ENCODE measurements at places on chromosomes 12 and 14.

GRCh38 chr14:98114122-98114895 is 1157.7 kb downstream of the BCL11B start:
- no peak for DNase-seq

DNA sequence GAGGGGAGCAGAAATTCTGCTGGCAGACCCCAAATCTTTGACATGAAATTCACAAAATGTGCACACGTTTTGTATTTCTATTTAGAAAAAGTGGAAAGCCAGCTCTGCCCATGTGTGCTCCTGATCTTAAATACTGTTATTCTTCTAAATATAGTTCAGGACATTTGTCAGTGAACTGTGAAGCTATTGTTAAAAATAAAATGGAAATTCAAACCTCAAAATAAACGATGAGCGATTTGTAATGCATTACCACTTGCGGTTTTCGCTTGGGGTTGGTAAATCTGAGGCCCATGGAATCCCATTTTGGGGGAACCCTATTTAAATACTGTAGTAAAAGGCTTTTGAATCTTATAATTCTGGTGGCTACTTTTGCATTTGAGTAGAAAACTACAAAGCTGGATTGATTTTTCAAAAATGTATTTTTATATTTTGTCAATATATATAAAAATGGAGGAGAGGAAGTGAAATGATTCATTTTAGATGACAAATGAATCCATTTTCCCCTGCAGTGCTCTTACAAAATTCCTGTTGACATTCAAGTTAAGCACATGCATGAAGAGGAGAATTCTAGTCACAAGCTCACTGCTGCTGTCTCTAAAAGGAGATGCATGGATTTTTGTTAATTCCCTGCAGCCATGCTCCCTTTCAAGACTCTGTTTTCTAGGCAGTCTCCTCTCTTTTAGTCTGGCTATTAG is 47.1 kb downstream of the FLRT2 start:
- no peak for DNase-seq

DNA sequence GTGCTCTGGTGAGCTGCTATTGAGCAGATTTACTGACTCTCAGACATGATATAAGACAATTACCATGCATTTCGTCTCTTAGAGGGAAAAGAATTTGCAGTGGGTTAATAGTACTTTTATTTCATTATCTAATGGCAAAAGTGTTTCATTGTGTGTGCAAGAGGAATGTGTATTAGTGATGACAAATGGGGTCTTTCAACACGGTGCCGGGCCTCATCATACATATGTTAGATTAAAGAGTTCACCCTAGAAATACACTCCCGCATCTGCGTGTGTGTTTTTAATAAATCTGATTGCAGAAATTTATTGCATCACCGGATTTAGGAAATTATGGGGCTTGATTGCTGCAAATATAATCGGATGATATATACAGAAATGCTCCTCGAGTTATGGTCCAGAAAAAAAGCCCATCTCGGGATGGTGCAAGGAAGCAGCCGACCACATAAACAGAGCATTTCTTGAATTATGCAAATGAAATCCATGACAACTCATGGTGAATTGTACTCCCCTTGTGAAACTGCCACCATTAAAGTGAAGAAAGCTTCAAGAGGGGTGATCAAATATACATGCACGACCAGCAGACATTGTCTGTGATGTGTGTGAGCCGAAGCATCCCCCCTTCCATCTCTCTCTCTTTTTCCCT is 156.0 kb downstream of the PHETA1 start:
- no peak for DNase-seq

GRCh38 chr14:60721326-60722106 is 2.6 kb downstream of the SIX4 start:
- DNase-seq, result peak; percentile 82
